Sigmoid colon (tissue), 7 donors: ENCODE measurements at places on chromosomes 5 and 9. TPM values are rescaled to one million over a fixed set of nuclear protein-coding genes. Genes with fewer than 3 reads are reported as not detected.
A peak's percentile ranks its signal among the peaks of the same experiment; 100 is the strongest.

Gene RASGRF2
- total RNA-seq: 6.8 TPM

Gene DMRT1
- not detected for total RNA-seq

Gene PRUNE2
- total RNA-seq: 536 TPM

Gene FRRS1L
- 3.3 TPM for total RNA-seq

DNA sequence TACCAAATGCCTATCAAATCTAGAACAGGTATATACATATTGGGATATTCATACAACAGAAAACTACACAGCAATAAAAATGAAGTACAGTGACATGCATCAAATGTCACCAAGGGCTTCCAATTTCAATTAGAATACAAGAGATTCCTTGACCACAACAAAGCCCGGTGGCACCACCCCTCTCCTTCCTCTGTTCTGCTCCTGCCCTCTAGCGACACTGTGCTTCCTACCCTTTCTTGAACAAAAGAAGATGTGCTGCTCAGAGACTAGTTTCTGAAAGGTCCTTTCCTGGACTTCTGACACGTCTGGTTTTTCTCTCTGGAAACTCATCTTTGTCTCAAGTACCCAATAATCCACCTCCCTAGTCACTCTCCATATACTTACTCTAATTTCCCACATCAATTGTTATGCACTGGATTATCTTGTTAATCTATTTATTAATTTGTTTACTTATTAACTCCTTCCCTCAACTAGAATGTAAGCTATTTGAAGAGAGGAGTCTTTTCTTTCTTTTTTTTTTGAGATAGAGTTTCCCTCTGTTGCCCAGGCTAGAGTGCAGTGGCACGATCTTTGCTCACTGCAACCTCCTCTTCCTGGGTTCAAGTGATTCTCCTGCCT, 70.4 kb upstream of the CTSV start:
- no peak for DNase-seq
- H3K4me1 ChIP-seq: no peaks in the 10 kb centered on the region
- no peaks in the 10 kb centered on the region for H3K27me3 ChIP-seq
- no peak overlapping the region for H3K27ac ChIP-seq
- H3K36me3 ChIP-seq: no peaks in the 10 kb centered on the region

GRCh38 chr9:109478051-109478563, 20.0 kb downstream of the PTPN3 start:
- no peaks in the 10 kb centered on the region for H3K27me3 ChIP-seq
- no peak for DNase-seq
- no peaks in the 10 kb centered on the region for H3K36me3 ChIP-seq
- no peaks in the 10 kb centered on the region for H3K4me1 ChIP-seq

- DNase-seq: peak; percentile 80
- H3K36me3 ChIP-seq: no peaks in the 10 kb centered on the region
- peak overlapping the region; percentile 97 for H3K27ac ChIP-seq
- H3K4me1 ChIP-seq: no peaks in the 10 kb centered on the region
Observed at GRCh38 chr5:172777881-172778814, 7.2 kb upstream of the DUSP1 start.

GRCh38 chr9:84466580-84467285, 126.2 kb upstream of the SLC28A3 start:
- no peaks in the 10 kb centered on the region for H3K27me3 ChIP-seq
- no peaks in the 10 kb centered on the region for H3K4me1 ChIP-seq
- no peak overlapping the region for H3K27ac ChIP-seq

GRCh38 chr9:120693700-120694008, 20.6 kb downstream of the MEGF9 start:
- H3K4me3 ChIP-seq: no peak overlapping the region
- no peaks in the 10 kb centered on the region for H3K27me3 ChIP-seq
- H3K4me1 ChIP-seq: no peaks in the 10 kb centered on the region

- H3K27ac ChIP-seq: peak overlapping the region; percentile 37
- H3K36me3 ChIP-seq: no peaks in the 10 kb centered on the region
- H3K4me1 ChIP-seq: no peaks in the 10 kb centered on the region
Observed at GRCh38 chr9:108710424-108710823, 145.4 kb downstream of the ACTL7B start.

DNA sequence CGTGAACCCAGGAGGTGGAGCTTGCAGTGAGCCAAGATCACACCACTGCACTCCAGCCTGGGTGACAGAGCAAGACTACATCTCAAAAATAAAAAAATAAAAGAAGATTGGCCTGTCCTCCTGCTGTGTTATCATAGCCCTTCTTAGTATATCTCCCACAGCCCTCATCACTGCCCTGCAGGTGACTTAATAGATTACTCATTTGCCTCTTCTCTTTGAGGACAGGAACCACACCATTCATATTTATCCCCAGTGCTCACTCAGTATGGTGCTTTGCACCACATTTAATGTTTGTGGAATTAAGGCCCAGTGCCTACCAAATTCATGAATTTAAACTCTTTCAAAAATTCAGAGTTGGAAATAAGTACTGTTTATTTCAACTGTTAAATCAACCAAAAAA, 10.3 kb downstream of the IDNK start:
- no peaks in the 10 kb centered on the region for H3K27me3 ChIP-seq
- DNase-seq: no peak
- H3K4me1 ChIP-seq: no peaks in the 10 kb centered on the region
- H3K4me3 ChIP-seq: no peak overlapping the region

DNA sequence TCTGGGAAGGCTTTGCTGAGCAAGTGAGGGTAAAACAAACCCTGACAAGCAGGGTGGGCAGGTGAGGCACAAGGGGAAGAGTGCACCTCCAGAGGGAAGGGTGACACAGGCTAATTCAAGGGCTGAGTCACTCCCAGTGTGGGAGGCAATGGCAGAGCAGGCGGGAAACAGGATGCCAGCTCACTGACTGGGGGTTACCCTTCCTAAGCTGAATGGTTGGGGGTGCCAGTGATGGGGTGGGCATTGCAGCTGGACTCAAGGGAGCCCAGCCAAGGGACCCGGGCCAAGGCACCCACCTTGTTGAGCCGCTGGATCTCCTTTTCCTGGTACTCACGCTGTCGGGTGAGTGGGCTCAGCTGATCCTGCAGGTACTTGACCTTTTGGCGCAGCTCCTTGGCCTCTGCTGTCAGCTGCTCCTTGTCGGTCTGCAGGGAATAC, 18.4 kb downstream of the GPX3 start:
- H3K36me3 ChIP-seq: peaks cover 49% of the 10 kb centered on the region
- no peaks in the 10 kb centered on the region for H3K27me3 ChIP-seq
- no peak overlapping the region for H3K4me3 ChIP-seq
- H3K4me1 ChIP-seq: peaks cover 28% of the 10 kb centered on the region
- peak overlapping the region; percentile 68 for H3K27ac ChIP-seq
- DNase-seq: no peak

GRCh38 chr5:169423580-169424278, 122.8 kb upstream of the SLIT3 start:
- peaks cover 5% of the 10 kb centered on the region for H3K4me1 ChIP-seq
- DNase-seq: no peak
- H3K27ac ChIP-seq: no peak overlapping the region
- H3K36me3 ChIP-seq: no peaks in the 10 kb centered on the region
- H3K27me3 ChIP-seq: no peaks in the 10 kb centered on the region

- peak overlapping the region; percentile 0 for H3K4me3 ChIP-seq
- DNase-seq: peak; percentile 85
- H3K27me3 ChIP-seq: no peaks in the 10 kb centered on the region
- peak overlapping the region; percentile 76 for H3K27ac ChIP-seq
Observed at GRCh38 chr9:91824601-91825305, 125.3 kb downstream of the ROR2 start.

DNA sequence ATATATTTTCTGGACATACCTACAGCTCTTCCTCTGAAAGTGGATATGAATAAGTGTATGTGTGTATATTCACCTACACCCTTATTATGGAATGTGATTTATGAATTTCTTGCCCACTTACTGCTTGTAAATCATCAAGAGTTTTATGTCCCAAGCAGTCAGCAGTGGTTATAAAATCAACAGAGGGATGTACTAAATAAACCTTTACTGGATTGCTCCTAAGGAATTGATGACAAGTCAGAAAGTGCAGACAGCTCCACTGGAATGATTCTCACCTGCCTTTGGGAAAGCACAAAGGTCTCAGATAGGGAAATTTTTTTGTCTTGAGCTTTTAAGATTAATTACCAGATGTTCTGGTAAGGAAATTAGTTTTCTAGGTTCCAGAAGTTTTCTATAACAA, 9.3 kb downstream of the TMEM174 start:
- no peak overlapping the region for H3K4me3 ChIP-seq
- no peak overlapping the region for H3K27ac ChIP-seq
- H3K27me3 ChIP-seq: peaks cover 11% of the 10 kb centered on the region
- no peaks in the 10 kb centered on the region for H3K36me3 ChIP-seq
- DNase-seq: no peak

- H3K27ac ChIP-seq: no peak overlapping the region
- H3K4me3 ChIP-seq: no peak overlapping the region
- peaks cover 38% of the 10 kb centered on the region for H3K36me3 ChIP-seq
Observed at GRCh38 chr9:33471361-33471760, 2.4 kb downstream of the NOL6 start.

- DNase-seq: no peak
- no peaks in the 10 kb centered on the region for H3K36me3 ChIP-seq
- H3K4me1 ChIP-seq: peaks cover 5% of the 10 kb centered on the region
- no peak overlapping the region for H3K4me3 ChIP-seq
- H3K27ac ChIP-seq: no peak overlapping the region
- no peaks in the 10 kb centered on the region for H3K27me3 ChIP-seq
Observed at GRCh38 chr5:143172739-143173138, 230.7 kb downstream of the NR3C1 start.

DNA sequence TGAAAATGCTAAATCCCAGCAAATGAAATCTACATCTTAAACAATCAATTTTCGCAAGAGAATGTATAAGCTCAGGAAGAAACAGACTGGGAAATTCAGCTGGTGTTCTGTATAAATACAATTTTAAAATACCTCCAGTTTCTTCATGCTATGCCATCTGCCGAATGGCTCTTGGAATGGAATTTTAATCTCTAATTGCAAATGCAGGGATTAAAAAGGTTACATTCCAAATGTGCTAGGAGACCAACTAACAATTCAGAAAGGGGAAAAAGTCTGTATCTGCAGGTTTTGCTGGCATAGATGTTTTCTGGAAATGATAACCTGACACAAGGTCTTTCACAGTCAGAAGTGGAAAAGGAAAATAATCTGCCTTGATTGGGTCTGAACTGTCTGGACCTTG, 379.7 kb downstream of the MAT2B start:
- H3K36me3 ChIP-seq: no peaks in the 10 kb centered on the region
- no peak overlapping the region for H3K27ac ChIP-seq
- no peaks in the 10 kb centered on the region for H3K4me1 ChIP-seq
- H3K4me3 ChIP-seq: no peak overlapping the region
- DNase-seq: no peak

- no peaks in the 10 kb centered on the region for H3K4me1 ChIP-seq
- H3K36me3 ChIP-seq: no peaks in the 10 kb centered on the region
- no peak overlapping the region for H3K4me3 ChIP-seq
Observed at GRCh38 chr5:3218916-3219650, 376.5 kb upstream of the IRX1 start.
